ENCODE measurements at places on chromosomes 1 and 21.

GRCh38 chr1:117093870-117094621 is 27.5 kb downstream of the TRIM45 start:
- no peak for DNase-seq

DNA sequence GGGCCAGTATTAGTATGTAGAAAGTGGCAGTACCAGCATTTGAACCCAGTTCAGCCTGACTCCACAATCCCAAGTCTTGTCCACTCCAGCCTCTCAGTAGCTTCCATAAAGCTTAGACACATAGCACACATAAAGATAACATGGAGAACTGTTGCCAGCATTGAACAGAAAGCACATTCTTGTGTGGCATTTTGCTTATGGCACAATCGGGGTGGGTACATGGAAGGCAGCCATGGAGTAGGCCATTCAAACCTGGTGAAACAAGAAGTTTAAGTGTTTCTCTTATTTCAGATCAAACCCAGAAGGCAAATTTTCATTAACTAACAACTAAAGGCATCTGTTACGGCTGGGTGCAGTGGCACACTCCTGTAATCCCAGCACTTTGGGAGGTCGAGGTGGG is 102.7 kb downstream of the HIVEP3 start:
- no peak for DNase-seq

- no peak for DNase-seq
Observed at GRCh38 chr1:54069791-54070170, 16.4 kb downstream of the TCEANC2 start.

DNA sequence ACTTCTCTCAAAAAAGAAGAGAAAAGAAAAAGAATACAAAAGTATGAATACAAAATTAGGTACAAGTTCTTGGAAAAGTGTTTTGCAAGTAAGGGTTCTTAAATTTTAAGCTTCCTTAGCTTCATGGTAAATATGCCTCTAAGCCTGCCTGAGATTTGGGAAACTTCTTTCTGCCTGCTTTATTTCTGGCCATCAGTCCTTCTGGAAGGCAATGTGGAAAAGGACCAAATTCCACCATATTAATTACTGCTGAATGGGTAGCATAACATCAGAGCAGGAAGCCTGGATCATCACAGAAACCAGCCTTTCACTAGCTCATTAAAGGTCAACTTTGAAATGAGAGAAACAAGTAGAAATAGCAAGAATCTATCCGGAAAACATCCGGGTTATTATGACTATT is 39.1 kb upstream of the CAP1 start:
- no peak for DNase-seq

DNA sequence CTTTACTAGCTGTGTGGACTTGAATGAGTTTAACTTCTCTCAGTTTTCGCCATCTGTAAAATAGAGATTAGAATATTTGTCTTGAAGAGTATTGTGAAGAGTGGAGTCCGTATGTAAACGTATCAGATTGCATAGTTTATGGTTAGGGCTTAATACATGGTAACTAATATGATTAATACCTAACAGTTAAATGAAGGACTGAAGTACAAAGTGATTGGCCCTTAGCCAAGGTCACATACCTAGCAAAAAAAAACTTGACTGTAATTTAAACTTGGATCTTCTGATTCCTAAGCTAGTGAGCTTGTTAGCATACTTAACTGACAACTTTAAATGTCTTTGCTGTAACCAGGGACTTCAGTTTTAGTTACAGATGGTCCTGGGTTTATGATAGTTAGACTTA is 1.9 kb downstream of the GIPC2 start:
- no peak for DNase-seq

GRCh38 chr21:41593760-41594138 is 85.8 kb upstream of the TMPRSS2 start:
- DNase-seq: no peak

DNA sequence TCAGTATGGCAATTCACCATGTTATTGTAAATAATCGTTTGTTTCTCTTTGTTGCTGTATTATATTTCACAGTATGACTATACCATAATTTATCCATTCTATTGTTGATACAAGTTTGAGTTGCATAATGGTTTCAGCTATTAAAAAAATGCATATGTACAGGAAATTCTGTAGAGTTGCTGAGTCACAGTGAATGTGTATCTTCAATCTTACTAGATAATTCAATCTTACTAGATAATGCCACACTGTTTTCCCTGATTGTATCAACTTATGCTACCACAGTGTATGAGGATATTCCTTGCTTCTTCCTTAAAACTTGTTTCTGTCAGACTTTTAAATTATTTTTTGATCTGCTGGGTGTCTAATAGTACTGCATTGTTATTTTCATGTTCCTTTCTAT is 3.5 kb upstream of the COA6 start:
- DNase-seq: no peak

DNA sequence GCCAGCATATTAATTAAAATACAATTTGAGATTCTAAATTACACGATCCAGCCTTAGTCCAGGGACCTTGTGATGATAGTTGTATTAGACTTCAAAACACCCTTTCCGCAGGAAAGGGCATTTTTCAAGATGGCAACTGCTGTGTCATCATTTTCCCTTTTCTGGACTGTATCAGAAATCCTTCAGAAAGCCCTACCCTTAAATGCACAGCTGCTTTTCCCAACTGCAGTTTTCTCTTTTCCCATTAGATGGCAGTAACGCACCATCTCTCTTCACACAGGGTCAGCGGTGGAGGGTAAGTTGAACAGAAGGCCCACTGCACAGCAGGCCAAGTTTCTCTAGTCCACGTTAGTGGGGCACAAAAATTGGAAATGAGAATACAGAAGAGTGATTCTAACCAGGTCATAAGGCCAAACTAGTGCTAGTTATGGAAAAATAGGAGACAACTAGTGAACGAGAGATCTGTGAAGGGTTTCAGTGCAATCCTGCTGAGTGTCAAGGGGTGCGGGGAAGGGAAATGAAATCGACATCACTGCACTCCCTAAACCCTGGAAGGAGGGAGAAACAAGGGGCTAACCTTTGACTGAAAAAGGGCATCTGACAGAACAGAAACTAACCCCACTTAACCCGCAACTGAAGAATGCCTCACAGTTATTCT is 22.1 kb upstream of the TDRD10 start:
- DNase-seq: no peak

DNA sequence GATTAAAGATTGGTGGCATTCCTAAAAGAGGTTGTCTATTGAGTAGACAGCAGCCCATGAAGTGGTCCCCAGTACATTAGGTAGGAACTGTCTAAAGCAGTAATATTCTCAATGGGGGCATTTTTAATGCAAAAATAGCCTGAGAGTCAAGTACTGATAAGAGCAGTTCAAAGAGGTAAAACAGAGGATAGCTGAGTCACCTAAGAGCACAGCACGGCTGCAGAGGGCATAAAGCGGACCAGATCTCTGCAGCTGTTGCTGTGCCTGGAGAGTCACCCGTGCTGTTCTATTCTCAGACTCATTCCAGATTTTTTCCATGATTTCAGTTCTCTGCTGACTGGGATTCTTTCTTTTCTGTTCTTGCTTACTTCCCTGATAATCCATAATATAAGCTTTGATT is 313.2 kb downstream of the OLFM3 start:
- DNase-seq: no peak

GRCh38 chr1:246018146-246018545 is 488.9 kb downstream of the SMYD3 start:
- DNase-seq: no peak

- no peak for DNase-seq
Observed at GRCh38 chr21:45040739-45041138, 33.6 kb upstream of the ADARB1 start.

DNA sequence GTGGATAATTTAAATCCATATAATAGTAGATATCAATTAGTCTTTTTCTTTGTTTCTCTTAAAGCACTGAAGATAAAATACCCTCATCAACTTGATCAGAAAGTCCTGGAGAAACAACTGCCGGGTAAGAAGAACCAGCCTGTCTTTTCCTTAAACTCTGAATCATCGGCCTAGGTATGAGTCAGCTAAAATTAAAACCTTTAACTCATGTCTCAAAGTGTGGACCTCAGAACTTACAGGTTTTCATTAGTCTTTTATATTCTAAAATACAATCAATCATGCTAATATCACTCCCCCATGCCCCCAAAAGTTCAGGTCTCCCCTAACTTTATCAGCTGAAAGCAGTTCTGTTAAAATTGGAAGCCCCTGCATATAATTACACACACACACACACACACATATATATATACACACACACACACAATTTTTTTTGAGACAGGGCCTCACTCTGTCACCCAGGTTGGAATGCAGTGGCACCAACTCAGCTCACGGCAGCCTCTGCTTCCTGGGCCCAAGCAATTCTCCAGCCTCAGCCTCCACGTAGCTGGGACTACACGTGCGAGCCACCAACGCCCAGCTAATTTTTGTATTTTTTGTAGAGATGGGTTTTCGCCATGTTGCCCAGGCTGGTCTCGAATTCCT is 61.3 kb downstream of the B3GALNT2 start:
- no peak for DNase-seq

DNA sequence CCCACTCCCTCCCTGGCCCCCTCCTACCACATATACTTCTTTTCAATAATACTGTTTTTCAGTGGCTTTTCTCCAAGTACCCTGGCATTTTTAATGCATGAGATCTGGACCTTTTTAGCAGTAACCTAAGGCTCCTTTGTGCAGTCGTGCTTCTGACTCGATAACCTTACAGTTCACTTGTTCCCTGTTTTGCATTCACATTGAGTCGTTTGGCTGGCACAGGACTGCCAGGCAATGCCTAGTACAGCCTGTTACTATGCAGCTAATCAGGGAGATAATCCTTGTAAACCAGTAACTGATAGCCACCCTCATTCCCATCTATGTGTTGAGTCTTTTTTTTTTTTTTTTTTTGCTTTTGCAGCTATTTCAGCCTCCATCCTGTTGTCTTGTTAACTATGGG is 3.7 kb downstream of the ATP1B1 start:
- no peak for DNase-seq

GRCh38 chr1:12542138-12542465 is 75.9 kb downstream of the DHRS3 start:
- no peak for DNase-seq

DNA sequence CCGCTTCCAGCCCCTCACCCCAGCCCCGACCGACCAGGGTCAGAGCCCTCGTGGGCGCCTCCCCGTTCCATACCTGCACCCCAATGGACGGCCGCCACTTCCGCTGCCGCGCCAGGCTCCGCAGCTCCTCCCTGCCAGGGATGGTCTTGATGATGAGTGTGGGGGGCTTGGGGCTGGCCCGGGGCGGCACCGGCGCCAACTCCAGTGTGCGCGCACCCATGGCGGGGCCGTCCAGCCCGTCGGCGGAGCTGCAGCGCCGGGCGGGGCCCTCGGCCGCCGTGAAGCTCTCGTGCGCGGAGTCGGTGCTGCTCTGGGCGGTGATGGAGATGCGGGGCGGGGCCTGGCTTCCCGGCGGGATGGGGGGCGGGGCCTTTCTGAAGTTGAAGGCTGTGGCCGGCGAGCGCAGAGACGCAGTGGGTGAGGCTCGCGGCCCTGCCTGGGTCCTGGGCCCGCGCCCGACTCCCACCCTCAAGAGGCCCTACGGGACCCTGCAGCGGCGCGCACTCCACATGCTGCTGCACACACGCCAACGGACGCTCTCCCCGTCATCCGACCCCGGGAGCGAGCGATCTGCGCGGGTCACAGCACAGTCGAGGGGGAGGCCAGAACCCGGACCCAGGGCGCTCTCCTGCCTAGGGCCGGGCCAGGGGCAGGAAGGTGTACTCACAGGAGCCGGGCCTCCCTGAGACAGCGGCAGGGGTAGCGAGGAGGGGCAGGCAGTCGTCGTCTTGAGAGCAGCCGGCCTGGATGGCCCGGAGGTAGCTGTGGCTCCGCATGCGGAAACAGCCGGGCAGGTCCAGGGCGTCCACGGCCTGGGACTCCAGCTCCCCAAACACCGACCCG is 26.1 kb upstream of the SMIM12 start:
- no peak for DNase-seq

- DNase-seq: no peak
Observed at GRCh38 chr1:86774305-86775295, 70.2 kb downstream of the SH3GLB1 start.

GRCh38 chr21:43370091-43370658 is 56.8 kb downstream of the SIK1 start:
- DNase-seq: no peak

Measured in cortex of kidney (tissue), 1 donor.